Epithelial cell of esophagus (primary cell): ENCODE measurements at places on chromosomes 13 and 19.

GRCh38 chr19:18793144-18794028 lies 2.3 kb upstream of the COMP start:
- DNase-seq: no peak

DNA sequence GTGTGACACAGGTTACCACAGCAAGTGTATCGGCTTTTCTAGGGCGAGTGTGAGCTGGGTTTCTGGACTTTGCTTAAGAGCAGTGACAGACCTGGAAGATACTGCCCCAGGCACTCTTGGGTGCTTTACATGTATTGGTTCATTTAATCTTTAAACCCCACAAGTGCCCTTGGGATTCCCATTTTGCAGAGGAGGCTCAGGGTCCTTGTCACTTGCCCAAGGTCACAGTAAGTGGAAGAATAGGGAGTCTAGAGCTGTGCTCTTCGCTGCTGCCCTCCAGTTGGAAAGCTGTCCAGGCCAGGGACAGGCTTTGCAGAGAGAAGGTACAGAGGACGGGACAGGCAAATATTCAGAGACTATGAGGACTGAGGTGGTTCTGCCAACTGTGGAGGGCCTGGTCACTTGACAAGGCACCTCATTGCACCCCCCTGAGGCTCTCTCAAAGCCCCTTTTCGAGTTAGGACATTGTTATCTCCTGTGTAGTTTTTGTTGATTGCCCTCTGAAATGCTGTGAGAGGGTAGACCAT lies 42.4 kb downstream of the BBC3 start:
- DNase-seq: no peak

DNA sequence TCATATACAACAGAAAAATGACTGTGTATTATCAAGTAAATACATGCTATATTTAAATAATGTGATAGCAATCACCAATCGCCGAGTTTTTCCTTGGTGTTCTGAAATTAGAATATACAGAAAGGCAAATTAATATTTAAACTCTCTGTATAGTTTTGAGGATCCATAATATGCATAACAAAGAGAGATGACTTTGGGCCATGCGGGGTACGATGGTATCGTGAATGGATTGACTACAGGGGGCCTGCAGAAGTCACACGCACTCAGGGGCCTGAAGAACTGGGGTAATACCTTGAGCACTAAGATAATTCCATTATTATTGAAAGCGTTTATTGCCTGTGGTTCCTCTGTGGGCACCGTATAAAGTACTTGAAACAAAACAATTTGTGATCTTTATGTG lies 314.0 kb downstream of the TEX29 start:
- DNase-seq: no peak

GRCh38 chr13:110132225-110132982 lies 174.6 kb downstream of the COL4A1 start:
- DNase-seq: no peak
